ENCODE measurements at places on chromosomes 7 and 10.

DNA sequence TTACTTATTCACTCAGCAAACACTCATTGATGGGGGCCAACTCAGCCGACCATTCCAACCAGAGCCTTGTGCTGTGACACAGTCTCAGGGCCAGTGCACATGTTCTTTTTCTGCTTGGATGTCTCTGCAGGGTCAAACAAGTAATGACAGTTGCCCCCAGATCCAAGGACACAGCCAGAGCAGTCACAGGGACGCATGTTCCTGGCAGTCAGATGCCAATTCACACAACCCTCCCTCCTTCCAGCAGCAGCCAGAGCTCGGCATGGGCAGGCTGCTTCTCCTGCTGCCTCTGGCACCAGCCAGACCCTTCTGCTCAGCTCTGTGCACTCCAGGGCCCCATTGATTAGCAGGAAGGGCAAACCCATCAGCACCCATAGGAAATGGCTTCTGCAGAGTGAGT, 20.3 kb downstream of the DRGX start:
- DNase-seq: no peak

GRCh38 chr7:93194386-93194785, 31.9 kb downstream of the HEPACAM2 start:
- DNase-seq: no peak

DNA sequence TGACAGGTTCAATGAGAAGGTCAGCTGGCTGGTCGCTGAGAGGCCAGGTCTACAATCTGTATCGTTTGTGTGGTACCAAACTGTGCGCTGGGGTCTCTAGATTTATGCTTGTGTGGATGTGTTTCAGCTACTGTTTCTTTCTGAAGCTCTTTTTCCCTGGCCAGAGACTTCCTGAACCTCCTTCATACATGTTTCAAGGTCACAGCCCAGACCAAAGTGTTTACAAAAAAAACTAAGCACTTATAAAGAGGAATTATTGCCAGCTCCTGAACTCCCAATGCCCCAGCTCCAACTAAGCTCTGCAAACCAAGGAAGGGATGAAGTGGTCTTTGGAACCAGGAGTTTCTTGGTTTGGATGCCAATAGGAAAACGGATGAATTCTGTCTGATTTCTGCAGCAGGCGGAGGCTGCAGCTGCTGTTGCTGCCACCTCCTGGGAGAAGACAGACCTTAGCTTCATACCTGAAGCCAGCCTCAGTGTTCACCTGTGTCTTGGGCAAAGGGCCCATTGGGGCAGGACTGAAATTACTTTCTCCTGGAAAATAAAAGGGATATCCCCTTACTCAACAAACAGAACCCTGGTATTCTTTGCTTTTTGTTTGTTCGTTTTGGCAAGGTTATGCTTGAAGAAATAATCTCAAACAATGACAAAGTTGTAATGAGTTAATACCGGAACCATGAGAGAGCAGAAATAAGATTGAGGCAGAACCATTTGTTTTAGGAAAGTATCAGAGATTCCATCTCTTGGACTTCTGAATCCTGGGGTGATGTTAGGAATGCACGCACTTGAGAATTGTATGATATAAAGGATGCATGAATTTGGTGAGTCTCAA, 24.6 kb upstream of the MKLN1 start:
- no peak for DNase-seq

GRCh38 chr7:19101472-19101871, 16.0 kb downstream of the TWIST1 start:
- DNase-seq: no peak

GRCh38 chr10:49841615-49842332, 79.7 kb upstream of the OGDHL start:
- no peak for DNase-seq

- peak; percentile 23 for DNase-seq
These were observed 973 bp downstream of the SDK1 start for GRCh38 chr7:3301831-3302618.

GRCh38 chr10:78437407-78437768, 403.7 kb downstream of the RPS24 start:
- no peak for DNase-seq

- DNase-seq: no peak
These were observed 652.1 kb downstream of the SDK1 start for GRCh38 chr7:3953133-3953532.

- no peak for DNase-seq
These were observed 115.7 kb downstream of the CACNA2D1 start for GRCh38 chr7:82327898-82328297.

DNA sequence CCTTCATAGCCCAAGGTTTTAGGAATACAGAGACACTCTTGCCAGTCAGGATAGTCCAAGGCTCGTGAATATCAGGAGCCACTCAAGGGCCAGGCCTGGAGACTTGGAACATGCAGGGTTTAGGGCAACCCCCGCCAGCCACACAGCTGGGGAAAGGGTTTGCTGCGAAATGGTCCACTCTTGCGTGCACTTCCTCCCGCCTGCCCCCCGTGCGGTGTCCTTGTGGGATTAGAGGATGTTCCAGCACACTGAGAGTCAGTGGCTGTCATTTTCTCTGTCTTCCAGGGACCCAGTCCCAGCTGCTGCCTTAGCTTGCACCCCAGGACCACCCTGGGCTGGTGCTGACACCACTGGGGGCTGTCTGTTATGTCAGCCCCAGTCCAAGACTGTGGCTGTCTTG, 38.5 kb downstream of the POR start:
- DNase-seq: no peak

- no peak for DNase-seq
These were observed 47.8 kb downstream of the SYPL1 start for GRCh38 chr7:106064316-106064715.

DNA sequence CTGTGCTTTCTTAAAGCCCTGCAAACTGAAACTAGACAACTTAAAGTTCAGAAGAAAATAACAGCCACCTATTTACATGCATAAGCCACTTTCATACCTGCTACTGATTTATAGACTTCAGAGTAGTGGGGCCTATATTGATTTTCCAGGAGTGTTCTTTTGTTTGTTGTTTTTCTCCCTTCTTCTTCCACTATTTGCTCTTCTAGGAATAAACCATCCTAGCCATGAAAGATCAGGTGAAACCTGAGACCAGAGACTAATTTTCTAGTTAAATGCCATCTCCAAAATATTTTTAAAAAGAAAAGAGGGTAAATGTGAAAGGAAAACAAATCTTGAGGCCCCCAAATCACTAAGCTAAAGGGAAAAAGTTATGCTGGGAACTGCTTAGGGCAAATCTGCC, 72.4 kb upstream of the C1GALT1 start:
- DNase-seq: no peak

All from memory B cell (primary cell).